ENCODE measurements at places on chromosomes 3 and 15. TPM values are rescaled to one million over a fixed set of nuclear protein-coding genes. Genes with fewer than 3 reads are reported as not detected.

- DNase-seq: no peak
Measured at GRCh38 chr3:11145888-11146287, 8.4 kb upstream of the HRH1 start.

DNA sequence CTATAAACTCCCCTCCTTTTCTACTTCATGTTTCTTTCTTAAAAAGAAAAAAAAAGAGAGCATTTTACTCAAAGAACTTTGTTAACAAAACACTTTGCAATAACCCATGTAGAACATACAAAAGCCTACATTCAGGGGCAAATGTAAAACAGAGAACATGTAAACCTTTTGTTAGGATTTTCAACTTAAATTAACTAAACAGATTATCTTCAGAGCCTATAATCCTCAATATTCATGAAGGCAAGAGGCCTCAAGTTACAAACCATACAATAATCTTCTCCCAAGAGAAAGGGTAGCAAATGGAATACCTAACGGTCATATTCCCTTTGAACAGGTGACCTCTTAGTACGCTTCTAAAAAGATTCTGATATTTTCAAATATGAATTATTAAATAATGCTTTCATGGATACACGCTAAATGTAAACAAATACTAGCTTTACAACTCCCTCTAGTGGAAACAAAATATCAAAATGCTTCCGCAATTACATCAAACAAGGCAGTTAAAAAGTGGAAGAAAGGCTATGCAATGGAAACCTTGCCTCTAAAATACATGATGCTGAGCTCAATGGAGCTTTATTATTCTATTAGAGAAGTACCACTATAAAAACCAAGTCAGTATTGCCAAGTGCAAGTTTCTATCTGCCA, 9.9 kb downstream of the CEP152 start:
- no peak for DNase-seq

DNA sequence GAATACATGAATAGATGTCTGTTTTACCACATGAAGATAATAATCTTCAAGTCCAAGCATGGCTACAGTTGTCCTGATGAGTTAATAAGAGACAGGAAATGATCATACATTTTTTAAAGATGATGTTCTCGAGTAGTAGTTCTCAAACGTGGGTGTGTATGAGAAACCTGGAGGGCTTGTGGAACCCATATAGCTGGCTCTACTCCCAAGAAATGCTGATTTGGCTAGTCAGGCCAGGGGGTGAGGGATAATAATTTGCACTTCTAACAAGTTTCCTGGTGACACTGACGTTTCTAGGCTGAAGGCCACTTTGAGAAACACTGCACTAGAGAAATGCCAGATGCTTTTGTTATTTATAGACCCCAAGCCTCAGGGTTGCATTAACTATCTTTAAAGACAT, 37.0 kb downstream of the ROPN1B start:
- no peak for DNase-seq

DNA sequence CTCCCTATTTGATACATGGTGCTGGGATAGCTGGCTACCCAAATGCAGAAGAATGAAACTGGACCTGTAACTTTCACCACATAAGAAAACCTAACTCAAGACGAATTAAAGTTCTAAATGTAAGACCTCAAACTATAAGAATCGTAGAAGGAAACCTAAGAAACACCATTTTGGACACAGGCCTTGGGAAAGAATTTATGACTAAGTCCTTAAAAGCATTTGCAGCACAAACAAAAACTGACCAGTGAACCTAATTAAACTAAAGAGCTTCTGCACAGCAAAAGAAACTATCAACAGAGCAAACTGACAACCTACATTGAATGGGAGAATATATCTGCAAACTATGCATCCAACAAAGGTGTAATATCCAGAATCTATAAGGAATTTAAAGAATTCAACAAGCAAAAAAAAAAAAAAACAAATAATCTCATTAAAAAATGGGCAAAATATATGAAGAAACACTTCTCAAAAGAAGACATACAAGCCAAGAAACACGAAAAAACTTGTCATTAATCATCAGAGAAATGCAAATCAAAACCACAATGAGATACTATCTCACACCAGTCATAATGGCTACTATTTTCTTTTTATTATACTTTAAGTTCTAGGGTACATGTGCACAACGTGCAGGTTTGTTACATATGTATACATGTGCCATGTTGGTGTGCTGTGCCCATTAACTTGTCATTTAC, 37.0 kb downstream of the HDGFL3 start:
- DNase-seq: no peak

The FAM162A gene
- total RNA-seq: 144 TPM

DNA sequence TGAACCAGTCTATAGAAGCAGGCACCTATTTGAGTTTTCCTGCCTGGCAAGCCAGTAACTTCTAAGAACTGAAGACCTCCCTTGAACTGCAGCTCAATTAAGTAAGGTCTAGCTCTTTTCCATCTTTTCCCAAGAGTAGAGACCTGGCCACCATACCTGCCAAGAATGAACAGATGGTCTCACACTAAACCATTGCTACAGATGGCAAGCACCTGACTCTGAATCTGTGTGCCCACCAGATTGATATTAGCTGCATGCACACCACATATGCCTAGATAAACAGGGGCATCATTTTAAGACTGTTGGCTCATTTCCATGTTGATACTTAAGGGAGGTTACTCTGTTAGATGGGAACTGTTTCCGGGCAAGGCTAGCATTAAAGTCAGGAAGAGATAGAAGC, 34.8 kb upstream of the GSK3B start:
- DNase-seq: no peak

- DNase-seq: no peak
Measured at GRCh38 chr3:149115114-149115513, 14.3 kb upstream of the HPS3 start.

DNA sequence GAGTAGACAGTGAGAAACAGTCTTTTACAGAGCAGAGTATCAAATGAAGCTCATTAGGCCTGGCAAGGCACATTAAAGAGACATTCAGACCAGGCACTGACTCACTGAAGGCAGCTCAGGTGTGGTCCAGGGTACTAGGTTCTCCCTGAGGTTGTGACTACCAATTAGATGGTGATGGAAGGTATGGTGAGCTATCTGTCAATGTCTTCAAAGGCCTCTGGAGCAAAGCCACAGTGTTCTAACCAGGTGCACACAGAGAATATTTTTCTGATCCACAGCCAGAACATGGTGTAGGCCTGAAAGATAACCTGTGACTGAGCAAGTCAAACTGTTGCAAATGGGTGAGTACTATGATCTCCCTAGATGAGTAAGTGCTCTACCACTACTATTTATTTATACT, 51.5 kb downstream of the EOMES start:
- no peak for DNase-seq

Data from Right ventricle myocardium superior (tissue), 1 donor.